ENCODE measurements at places on chromosomes 6 and 20.

- DNase-seq, result no peak
Observed at GRCh38 chr6:53492860-53493634, 51.9 kb downstream of the GCLC start.

DNA sequence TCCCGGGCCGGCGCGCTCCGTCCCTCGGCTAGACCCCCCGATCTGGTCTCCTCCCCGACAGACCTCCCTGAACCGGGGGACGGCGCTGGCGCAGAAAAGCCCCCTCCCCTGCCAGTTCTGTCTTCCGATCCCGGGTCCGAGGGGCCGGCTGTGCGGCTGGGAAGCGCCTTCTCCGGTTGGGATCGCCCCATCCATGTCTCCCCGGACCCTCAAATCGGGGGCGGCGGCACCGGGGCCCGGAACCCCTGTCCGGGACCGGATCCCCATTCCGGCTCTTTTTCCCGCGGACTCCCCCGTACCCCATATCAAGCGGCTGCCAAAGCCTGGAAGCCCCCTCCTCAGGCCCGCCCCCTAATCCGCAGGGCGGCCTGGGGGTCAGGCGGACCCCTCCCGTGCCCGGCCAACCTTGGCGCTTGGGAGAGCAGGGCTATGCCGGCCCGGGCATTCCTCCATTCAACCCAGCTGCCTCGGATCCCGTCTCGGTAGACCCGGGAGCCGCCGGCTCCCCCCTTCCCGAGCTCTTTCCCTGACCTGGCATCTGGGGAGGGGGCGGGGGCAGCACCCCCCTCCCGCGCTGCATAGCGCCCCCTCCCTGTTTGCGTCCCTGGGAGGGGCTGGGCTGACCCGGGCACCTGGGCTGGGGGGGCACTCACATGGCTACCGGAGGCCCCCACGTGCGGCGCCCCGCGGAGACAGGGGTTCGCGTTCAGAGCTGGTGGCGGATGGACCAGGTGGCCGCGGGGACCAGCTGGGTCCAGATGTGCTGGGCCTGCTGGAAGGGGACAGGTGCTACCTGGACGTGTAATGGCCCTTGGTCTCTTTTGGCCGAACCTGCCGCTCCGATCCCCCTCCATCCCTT is 643 bp downstream of the DLGAP4 start:
- no peak for DNase-seq

GRCh38 chr20:49966861-49967260 is 15.9 kb upstream of the SNAI1 start:
- DNase-seq, result no peak

DNA sequence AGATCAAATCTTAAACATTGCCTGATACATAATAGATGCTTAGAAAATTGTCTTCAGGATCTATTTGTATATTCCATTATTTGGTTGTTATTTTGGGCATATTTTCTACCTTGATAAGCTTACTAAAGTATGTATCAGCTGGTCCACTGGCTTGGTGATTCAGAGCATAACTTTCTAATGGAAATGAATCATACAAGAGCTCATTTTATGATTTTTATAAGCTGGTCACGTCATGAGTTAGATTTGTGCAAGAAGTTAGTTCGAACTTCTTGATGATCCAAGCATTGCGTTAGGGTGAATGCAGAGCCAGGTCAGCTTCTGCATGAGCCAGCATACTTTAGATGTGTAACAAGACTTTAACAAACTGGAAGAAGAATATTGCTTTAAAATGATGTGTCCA is 144.5 kb upstream of the FLRT3 start:
- DNase-seq, result no peak

DNA sequence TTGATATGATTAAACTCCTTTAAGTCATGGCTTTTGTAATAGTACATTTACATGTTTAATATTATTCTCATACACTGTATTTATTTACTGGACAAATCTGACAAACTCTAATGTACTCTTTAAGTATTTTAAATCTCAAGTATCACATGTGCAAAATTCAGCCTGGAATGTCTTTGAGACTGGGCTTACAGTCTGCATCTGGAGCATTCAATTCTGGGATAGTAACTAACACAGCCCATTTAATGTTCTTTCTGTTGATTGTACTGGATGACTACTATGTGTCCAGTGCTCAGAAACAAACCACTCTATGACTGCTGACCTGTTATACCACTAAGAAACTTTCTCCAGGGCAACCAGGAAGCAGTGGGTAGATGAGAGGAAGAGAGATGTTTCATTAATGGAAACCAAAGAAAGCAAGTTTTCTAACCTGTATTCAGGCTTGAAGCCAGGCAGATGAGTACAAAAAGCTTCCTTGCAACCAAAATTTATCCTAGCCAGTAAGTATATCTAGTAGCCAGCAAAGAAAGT is 26.8 kb downstream of the FBXL4 start:
- no peak for DNase-seq

Measured in stimulated activated CD8-positive, alpha-beta memory T cell treated with anti-CD3 and anti-CD28 coated beads, Interleukin-4, amount 100 ng/mL, for 1 hour (primary cell).